Fibroblast of the aortic adventitia (primary cell): ENCODE measurements at places on chromosomes 4 and X. TPM values are rescaled to one million over a fixed set of nuclear protein-coding genes. Genes with fewer than 3 reads are reported as not detected.

Gene SRP72
- total RNA-seq = 119 and 202 TPM in 2 replicates

DNA sequence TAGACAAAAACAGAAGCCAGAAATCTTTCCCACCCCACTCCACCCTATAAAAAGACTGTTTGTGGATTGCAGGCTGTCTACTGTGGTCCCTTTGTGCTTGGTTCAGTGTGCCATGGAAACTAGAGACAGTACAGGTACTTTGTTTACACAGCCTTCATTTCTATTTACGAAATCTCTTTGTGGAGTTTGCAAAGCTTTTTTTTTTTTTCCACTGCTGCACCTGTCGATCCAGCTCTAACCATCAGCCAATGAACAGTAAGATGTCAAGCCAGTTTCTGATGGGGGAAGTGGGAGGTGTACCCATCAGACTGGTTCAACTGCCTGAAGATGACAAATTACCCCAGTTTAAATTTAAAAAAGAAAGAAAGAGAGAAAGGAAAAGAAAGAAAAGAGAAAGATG lies 20.2 kb upstream of the LRBA start:
- DNase-seq = no peak

DNA sequence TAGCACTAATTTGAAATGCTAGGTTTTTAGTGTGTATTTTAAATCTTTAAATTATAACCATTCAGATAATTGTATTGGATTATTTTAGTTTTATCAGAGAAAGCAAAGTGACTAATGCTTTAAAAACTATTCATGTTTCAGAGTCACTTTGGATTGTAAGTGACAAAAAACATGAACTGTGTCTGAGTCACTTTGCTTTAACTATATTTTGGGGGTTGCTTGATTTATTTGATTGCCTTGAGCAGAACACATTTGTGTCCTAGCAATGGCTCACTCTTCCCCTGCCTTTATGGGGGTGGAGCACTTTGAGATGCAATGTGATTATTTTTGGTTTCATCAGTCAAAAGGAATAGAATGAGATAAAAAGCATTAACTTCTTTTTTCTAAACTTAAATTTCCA lies 188.4 kb upstream of the ARX start:
- no peak for DNase-seq

Gene C1GALT1C1
- 41.1 and 47.1 TPM in 2 replicates for total RNA-seq

Gene WFS1
- 9.7 and 14.3 TPM in 2 replicates for total RNA-seq

- peak; percentile 46 for DNase-seq
These were observed 97.7 kb downstream of the ARHGAP10 start for GRCh38 chr4:147829401-147830101.

DNA sequence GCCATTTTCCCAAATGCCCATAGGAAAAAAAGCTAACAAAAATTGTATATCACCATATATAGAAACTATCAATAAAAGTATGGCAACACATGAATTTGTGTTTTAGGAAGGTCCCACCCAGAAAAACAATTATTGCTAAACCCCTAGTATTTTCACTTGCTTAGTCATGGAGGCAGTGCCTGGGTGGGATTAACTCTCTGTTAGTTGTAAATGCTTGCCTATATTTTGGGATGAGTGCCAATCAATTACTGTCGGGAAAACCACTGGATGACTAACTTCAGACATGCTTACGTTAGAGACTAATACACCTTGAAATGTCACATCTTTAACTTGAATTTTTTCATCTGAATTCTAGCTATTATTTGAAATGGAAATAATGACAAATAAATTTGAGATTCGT lies 33.9 kb downstream of the TMPRSS11A start:
- DNase-seq = peak; percentile 33

Gene FAM199X
- total RNA-seq = 10.5 and 16.7 TPM in 2 replicates

Gene UGT2A3
- not detected in 2 replicates for total RNA-seq

GRCh38 chrX:15619053-15619755 lies 18.4 kb upstream of the ACE2 start:
- DNase-seq = peak; percentile 5
